Left lung (tissue), 14 donors: ENCODE measurements at places on chromosomes 4 and X. TPM values are rescaled to one million over a fixed set of nuclear protein-coding genes. Genes with fewer than 3 reads are reported as not detected.

DMP1 gene
- total RNA-seq, result not detected

DNA sequence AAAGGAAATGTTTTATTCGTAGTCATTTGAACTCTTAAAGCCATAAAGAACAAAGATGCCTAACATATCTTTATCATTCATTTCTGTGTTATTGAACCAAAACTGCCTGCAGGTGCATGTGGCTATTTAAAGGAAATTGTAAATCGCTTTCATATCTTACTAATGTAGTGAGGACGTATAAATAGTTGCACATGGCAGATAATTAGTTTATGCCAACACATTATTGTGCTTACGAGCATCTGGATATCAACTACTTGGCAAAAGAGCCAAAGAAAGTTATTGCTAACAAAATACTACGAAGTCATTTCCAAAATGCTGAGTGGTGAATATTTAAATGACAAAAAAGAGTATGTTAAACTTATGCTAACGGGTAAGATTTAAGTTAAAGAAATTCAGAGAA, 27.9 kb upstream of the GABRA2 start:
- no peak overlapping the region for H3K4me3 ChIP-seq
- no peak overlapping the region for H3K27ac ChIP-seq
- no peaks in the 10 kb centered on the region for H3K27me3 ChIP-seq
- H3K4me1 ChIP-seq, result no peaks in the 10 kb centered on the region
- DNase-seq, result no peak
- H3K36me3 ChIP-seq, result no peaks in the 10 kb centered on the region

DNA sequence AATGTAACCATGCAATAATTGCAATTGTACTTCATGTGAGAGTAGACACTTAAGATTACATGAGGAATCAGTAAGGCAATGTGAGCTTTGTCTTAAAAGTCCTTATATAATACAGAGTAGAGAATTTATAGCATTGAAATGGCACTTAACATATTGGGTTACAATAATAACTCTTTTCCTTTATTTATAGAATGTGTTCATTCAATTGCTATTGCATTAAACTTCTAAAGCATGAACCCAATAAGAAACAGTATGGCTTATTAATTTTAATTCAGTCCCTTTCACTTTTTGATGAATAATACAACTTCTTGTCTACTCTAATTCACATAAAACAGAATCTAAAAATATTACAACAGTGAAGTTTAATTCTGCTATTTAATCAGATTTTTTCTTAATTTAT, 174.2 kb upstream of the PABPC4L start:
- no peaks in the 10 kb centered on the region for H3K36me3 ChIP-seq
- no peak overlapping the region for H3K27ac ChIP-seq
- DNase-seq, result no peak
- H3K4me1 ChIP-seq, result no peaks in the 10 kb centered on the region
- H3K27me3 ChIP-seq, result no peaks in the 10 kb centered on the region
- no peak overlapping the region for H3K4me3 ChIP-seq

GRCh38 chr4:48635310-48635709, 144.8 kb downstream of the FRYL start:
- no peak for DNase-seq
- H3K36me3 ChIP-seq, result no peaks in the 10 kb centered on the region
- H3K27me3 ChIP-seq, result no peaks in the 10 kb centered on the region
- no peak overlapping the region for H3K4me3 ChIP-seq

DNA sequence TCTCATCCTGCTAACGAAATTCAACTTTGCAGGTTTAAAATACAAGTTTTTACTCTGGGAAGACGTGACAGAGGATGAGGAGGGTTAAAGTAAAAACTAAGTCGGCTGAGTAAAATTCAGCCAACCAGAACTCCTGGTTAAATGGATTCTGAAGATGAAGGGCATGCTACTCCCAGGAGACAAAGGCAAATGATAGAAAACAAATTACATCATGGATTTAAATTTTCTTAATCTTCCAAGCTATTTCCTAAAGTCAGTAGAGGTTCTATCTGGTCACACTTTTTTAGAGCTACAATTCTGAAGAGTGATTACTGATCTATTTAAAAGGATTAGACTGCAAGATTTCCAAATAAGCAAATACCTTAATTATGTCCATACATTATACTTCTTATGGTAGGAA, 47.9 kb downstream of the ZNF827 start:
- H3K27ac ChIP-seq, result no peak overlapping the region
- no peaks in the 10 kb centered on the region for H3K36me3 ChIP-seq
- no peak for DNase-seq
- H3K4me3 ChIP-seq, result no peak overlapping the region
- no peaks in the 10 kb centered on the region for H3K27me3 ChIP-seq
- H3K4me1 ChIP-seq, result no peaks in the 10 kb centered on the region

GRCh38 chr4:82225030-82225429, 148.8 kb downstream of the HNRNPD start:
- H3K4me3 ChIP-seq, result no peak overlapping the region
- no peaks in the 10 kb centered on the region for H3K4me1 ChIP-seq
- H3K27me3 ChIP-seq, result no peaks in the 10 kb centered on the region
- H3K36me3 ChIP-seq, result no peaks in the 10 kb centered on the region
- no peak overlapping the region for H3K27ac ChIP-seq
- DNase-seq, result no peak

TBX22 gene
- not detected for total RNA-seq

- H3K4me3 ChIP-seq, result no peak overlapping the region
- H3K36me3 ChIP-seq, result no peaks in the 10 kb centered on the region
- DNase-seq, result no peak
- H3K27me3 ChIP-seq, result no peaks in the 10 kb centered on the region
- H3K27ac ChIP-seq, result no peak overlapping the region
These were observed 26.7 kb downstream of the BCLAF3 start for GRCh38 chrX:19964017-19964710.

HTN3 gene
- total RNA-seq, result not detected

- DNase-seq, result no peak
- no peak overlapping the region for H3K27ac ChIP-seq
- no peak overlapping the region for H3K4me3 ChIP-seq
- H3K27me3 ChIP-seq, result no peaks in the 10 kb centered on the region
- no peaks in the 10 kb centered on the region for H3K36me3 ChIP-seq
- no peaks in the 10 kb centered on the region for H3K4me1 ChIP-seq
These were observed 83.9 kb downstream of the RASL11B start for GRCh38 chr4:52945982-52946381.

- no peak for DNase-seq
- H3K4me3 ChIP-seq, result peak overlapping the region; percentile 17
- no peaks in the 10 kb centered on the region for H3K36me3 ChIP-seq
- peak overlapping the region; percentile 23 for H3K27ac ChIP-seq
- H3K4me1 ChIP-seq, result peaks cover 22% of the 10 kb centered on the region
These were observed 52.1 kb downstream of the RTL5 start for GRCh38 chrX:72079607-72080006.

DNA sequence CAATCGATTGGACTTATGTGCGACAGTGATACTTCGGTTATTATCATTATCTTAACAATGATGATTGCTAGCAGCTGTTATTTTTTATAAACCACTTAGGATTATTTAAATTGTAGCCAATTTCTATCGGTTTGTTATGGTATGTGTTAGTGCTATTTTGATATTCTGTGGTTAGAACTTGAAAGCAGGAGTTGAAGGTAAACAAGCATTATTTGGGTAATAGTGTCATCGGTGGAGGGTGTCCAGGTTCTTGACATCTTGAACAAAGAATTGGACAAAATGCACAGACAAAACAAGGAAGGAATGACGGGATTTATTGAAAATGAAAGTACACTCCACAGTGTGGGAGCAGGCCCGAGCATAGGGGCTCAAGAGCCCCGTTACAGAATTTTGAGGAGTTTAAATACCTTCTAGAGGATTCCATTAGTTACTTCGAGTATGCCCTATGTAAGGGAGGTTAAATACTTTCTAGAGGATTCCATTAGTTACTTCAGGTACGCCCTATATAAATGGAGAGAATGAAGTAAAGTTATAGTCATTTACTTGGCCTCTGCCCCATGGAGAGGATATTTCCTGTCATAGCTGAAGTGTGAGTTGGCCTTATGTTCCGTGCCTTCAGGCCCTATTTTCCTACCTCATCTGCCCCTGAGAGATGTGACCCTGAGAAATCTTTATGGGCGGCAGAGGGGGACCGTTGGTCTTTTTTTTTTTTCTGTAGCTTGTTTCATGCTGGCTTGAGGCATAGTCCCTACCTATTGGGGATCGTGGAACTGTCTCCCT, 13.1 kb downstream of the MOB1B start:
- H3K36me3 ChIP-seq, result no peaks in the 10 kb centered on the region
- H3K4me3 ChIP-seq, result no peak overlapping the region
- peak overlapping the region; percentile 47 for H3K27ac ChIP-seq
- H3K4me1 ChIP-seq, result peaks cover 7% of the 10 kb centered on the region

NDP gene
- not detected for total RNA-seq

RHOXF1 gene
- total RNA-seq, result not detected

ARX gene
- total RNA-seq, result not detected

DNA sequence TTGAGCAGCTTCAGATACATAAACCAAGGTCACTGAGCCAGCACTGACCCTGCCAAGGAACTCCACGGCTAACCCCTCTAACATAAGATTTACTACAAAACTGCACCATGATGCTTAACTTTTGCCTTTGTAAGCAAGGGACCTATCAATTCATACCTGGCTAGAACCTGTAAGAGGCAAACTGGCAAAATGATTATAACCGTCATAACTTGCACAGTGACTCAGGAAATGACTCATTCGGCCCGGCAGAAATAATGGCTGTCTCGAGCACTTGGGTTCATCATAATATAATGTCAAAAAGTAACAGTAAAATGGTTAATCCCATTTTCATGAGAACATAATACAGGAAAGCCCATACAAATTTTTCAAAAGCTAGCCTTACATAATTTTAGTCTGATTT, 17.2 kb downstream of the RASGEF1B start:
- DNase-seq, result no peak
- H3K4me3 ChIP-seq, result no peak overlapping the region
- H3K36me3 ChIP-seq, result peaks cover 83% of the 10 kb centered on the region
- no peaks in the 10 kb centered on the region for H3K27me3 ChIP-seq

- no peak overlapping the region for H3K4me3 ChIP-seq
- H3K4me1 ChIP-seq, result no peaks in the 10 kb centered on the region
- peaks cover 4% of the 10 kb centered on the region for H3K27me3 ChIP-seq
- H3K36me3 ChIP-seq, result no peaks in the 10 kb centered on the region
These were observed 52.8 kb downstream of the FAM47C start for GRCh38 chrX:37060999-37061398.

DNA sequence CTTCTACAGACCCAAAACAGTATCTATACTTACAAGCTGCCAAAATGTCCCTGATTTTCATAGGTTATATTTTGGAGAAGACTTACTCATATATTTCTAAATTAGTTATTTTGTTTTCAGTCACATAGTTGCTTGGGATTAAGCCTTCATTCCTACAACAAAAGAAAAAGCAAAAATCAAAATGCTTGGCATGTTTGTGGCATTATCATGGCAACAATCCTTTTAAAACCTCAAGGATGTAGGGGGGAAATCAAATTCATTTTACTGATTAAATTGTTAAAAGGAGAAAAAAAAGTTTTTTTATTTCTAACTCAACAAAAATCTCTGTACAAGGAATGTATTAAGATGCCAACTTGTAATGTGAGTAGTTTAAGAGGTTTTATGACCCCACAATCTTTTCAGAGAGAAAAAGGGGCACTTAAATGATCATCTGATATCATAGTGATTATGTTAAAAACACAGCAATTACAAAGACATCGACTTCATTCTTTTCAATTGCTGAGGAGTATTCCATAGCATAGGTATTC, 23.5 kb downstream of the TXK start:
- no peaks in the 10 kb centered on the region for H3K27me3 ChIP-seq
- no peak overlapping the region for H3K4me3 ChIP-seq
- H3K27ac ChIP-seq, result no peak overlapping the region
- DNase-seq, result no peak
- H3K4me1 ChIP-seq, result no peaks in the 10 kb centered on the region

SLC9A6 gene
- total RNA-seq, result 15.1 TPM

- no peaks in the 10 kb centered on the region for H3K4me1 ChIP-seq
- no peak for DNase-seq
- H3K36me3 ChIP-seq, result no peaks in the 10 kb centered on the region
- peaks cover 4% of the 10 kb centered on the region for H3K27me3 ChIP-seq
These were observed 2.1 kb downstream of the RGN start for GRCh38 chrX:47080215-47080914.

GRCh38 chr4:141524116-141524515, 112.3 kb upstream of the IL15 start:
- no peak overlapping the region for H3K4me3 ChIP-seq
- DNase-seq, result no peak
- H3K4me1 ChIP-seq, result no peaks in the 10 kb centered on the region
- H3K27ac ChIP-seq, result no peak overlapping the region

- no peak overlapping the region for H3K27ac ChIP-seq
- no peak overlapping the region for H3K4me3 ChIP-seq
- H3K4me1 ChIP-seq, result no peaks in the 10 kb centered on the region
- no peaks in the 10 kb centered on the region for H3K27me3 ChIP-seq
- no peak for DNase-seq
- no peaks in the 10 kb centered on the region for H3K36me3 ChIP-seq
These were observed 49.0 kb downstream of the NIPAL1 start for GRCh38 chr4:48065587-48066052.

MAGEA2 gene
- total RNA-seq, result not detected

DNA sequence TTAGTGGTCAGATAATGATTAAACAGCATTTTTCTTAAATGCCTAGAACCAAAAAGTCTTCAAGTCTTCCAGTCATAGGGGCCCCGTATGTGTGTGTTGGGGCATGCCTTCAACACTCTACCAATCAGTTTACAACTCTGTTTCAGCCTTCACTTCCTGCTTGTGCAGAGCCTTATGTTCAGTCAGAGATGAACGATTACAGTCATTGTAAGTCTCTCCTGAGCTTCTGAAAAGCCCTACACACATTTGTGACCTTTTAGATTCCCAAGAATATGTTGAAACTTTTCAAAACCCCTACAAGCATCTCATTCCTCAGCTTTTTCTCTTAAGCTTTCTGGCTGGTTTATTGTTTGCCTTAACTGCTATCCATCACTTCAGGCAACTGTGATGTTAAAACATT, 591.2 kb downstream of the ZNF674 start:
- no peaks in the 10 kb centered on the region for H3K27me3 ChIP-seq
- H3K36me3 ChIP-seq, result no peaks in the 10 kb centered on the region
- H3K27ac ChIP-seq, result no peak overlapping the region

GRCh38 chrX:146186540-146186939, 368.9 kb downstream of the SLITRK2 start:
- no peaks in the 10 kb centered on the region for H3K27me3 ChIP-seq
- H3K27ac ChIP-seq, result no peak overlapping the region
- DNase-seq, result no peak
- no peak overlapping the region for H3K4me3 ChIP-seq

DNA sequence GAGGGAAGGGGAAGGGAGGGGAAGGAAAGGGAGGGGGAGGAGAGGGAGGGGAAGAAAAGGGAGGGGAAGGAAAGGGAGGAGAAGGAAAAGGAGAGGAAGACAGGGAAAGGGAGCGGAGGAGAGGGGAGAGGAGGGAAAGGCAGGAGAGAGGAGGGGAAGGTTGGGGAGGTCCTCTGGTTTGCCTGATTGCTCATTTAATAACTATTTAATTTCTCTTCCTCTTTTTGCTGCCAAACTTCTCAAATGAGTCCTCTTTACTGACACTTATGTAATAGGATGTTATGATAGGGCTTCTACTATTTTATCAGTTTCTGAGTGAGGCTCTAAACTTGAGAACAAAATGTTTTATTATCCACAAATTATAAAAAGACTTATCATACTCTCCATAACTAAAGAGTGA, 35.4 kb upstream of the PPA2 start:
- DNase-seq, result no peak
- no peaks in the 10 kb centered on the region for H3K36me3 ChIP-seq
- H3K27me3 ChIP-seq, result no peaks in the 10 kb centered on the region
- no peak overlapping the region for H3K4me3 ChIP-seq

- H3K36me3 ChIP-seq, result no peaks in the 10 kb centered on the region
- H3K4me3 ChIP-seq, result no peak overlapping the region
- H3K27me3 ChIP-seq, result no peaks in the 10 kb centered on the region
These were observed 262.7 kb downstream of the PTTG2 start for GRCh38 chr4:38222892-38223291.

KDR gene
- 34.9 TPM for total RNA-seq
